Right lung (tissue), 10 donors: ENCODE measurements at places on chromosomes 12 and 14.

DNA sequence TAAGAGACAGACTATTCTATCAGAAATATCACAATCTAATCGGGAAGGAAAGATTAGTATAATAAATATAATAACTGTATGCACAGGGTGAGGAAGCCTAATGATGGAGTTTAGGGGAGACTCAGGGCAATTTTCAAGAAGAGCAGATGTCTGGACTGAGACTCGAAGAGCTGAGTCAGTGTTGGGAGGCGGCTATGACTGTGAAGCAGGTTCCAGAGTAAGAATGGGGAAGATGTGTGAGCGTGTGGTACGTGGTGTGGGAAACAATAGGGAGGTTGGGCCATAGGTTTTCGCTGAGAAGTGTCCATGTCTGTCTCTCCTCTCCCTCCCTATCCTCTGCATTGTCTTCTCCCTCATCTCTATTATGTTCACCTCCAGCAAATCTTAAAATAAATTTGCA lies 85.6 kb downstream of the LMO3 start:
- no peak for DNase-seq

- no peak for DNase-seq
Measured at GRCh38 chr14:24954037-24954699, 95.8 kb downstream of the STXBP6 start.

DNA sequence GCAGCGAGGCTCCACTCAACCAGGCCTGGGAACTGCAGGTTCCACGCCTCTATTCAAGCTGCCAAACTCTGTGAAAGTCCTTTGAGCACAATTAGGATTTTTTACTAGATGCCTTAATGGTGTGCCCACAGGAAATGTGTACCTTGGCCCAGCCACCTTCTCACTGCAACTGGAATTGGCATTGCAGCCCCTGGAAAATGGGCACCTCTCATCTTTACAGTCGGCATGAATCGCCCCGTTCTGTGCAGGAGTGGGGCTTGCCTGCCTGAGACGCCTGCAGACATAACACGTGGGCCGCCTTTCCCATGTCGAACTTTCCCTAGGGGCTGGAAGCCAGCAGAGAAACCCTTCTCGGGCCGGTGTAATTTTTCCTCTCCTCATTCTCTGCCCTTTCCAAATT lies 42.0 kb upstream of the ELK3 start:
- DNase-seq = no peak

DNA sequence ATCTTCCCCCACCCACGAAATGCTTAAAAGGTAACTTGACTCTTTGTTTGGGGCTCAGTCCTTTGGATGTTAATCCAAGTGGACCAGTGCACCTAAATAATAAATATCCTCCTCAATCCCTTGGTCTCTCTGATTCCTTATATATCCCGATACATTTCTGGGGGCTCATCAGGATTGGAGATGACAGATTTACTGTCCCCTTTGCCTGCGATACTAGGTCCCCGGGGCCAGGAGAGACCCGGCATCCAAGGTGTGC lies 26.3 kb downstream of the KLRK1 start:
- peak; percentile 38 for DNase-seq

GRCh38 chr12:119274636-119275065 lies 59.9 kb upstream of the CCDC60 start:
- no peak for DNase-seq

GRCh38 chr12:62279058-62279457 lies 18.9 kb downstream of the USP15 start:
- no peak for DNase-seq

DNA sequence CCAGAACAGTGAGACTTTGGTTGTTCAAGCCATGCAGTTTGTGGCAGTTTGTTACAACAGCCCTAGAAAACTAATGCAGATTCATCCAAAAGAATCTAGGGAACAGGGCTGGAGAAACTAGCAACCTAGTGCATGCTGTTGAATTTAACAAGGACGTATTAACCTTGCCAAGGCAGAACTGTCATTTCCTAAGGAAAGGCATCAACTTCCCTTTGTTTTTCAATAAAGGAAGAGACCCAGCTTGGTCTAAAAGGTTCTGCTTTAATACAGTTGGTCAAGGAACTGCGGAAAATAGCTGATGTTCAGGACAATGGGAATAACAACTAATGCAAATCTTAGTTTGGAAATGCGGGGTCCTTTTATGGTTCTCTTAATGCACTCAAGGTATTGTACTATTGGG lies 11.5 kb downstream of the AK7 start:
- no peak for DNase-seq

DNA sequence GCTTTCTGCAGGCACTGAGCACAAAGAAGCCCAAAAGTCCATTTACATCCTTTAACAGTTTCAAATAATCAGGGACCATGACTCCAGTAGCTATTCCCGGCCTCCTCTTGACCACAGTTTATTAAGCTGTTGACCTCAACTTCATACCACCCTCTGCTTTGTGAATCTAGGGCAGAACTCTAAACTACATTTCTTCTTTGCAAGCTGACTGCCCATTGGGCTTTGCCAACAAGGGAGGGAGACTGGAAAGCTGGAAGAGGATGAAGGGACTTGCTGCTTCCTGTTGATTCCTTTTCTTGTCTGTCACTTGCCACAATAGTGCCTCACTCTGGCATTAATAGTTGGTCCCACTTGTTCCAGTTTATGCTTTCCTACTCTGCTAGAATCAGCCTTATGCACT lies 2.7 kb downstream of the CGRRF1 start:
- DNase-seq = no peak

- no peak for DNase-seq
Measured at GRCh38 chr14:100584056-100585031, 2.9 kb downstream of the BEGAIN start.

DNA sequence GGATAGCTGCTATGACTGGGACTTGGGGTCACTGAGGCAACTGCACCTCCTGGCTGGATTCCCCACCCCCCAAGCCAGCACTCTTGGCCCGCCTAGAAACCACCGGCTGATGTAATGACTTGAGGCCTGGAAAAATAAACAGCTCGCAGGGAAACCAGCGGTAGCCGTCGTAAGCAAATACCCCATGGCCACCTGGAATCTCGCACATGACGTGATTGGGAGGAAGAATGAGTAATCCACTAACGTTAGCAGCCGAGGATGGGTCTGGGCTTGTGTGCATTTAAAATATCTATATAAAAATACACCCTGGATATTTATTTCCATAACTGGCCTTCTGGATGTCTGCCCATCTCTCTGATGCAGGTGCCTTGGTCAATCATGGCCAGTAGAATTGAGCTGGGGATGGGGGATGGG lies 120.1 kb downstream of the SMOC1 start:
- no peak for DNase-seq

GRCh38 chr12:84124211-84124610 lies 788.4 kb downstream of the SLC6A15 start:
- DNase-seq = no peak

DNA sequence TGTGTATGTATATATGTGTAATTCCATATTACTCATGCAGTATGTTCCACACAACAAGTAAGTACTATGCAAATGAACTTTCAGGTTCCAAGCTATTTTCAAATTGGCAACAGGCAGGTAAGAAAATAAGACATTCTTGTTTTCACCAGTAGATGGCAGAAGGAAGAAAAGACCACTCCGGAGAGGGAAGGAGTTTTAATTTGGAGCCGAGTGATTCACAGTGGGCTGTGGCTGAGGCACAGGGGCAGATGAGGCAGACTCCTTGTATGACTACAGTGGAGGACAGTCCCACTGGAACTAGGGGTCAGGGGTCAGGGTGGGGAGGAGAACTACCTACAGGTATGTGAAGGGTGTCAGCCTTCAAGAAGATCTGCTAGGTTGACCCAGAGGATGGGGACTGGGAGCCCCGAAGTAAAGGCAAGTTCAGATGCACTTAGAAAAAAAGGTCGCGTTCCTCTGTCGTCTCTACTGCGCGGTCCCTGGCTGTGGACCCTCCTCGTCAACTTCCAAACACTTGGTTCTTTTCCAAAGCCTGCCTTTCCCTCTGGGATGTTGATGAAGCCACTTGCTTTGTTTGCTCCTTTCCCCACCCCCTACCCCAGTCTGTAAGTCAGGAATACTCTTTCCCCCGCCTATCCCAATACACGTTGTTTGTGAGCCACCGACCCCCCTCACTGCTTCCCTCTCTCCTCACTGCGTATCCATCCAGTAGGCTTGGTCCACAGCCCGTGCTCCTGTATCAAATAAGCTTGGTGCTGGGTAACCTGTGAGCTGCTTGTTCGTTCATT lies 24.1 kb downstream of the DDX47 start:
- DNase-seq = no peak

DNA sequence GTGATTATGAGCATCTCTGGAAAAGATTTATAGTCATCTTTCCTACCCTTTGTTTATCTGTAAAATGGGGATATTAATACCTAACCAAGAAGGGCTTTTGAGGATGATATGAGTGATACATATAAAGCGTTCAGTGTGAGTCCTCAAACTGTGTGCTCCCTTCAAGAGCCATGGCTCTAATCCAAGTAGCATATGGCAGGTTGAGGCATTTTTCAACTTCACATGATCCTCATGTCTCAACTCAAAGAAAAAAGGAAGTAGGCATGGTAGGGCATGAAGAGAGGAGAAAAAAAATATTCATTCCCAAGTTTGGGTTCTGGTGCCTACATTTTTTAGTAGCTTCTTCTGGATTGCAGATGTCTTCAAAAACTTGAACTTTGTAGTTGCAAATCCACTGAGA lies 286.3 kb upstream of the ATP2B1 start:
- no peak for DNase-seq

GRCh38 chr12:56469007-56469930 lies 891 bp downstream of the SPRYD4 start:
- no peak for DNase-seq

DNA sequence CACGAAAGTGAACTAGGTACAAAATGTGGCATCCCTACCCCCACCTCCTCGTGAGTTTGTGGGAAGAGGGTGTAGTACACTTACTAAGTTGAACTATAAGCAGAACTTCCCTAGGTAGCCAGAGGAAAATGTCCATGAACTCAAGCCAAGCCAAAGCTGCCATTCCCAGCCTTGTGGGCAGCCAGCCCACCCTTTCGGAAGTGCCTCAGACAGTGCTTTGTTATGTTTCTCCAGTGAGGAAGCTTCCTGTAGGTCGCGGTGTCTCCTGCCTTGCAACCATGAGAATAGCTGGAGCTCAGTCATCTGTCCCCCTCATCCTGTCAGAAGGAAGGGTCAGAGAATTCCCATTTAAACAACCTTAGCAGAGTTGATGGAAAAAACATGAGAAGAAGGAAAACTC lies 266.9 kb downstream of the DUSP6 start:
- no peak for DNase-seq

DNA sequence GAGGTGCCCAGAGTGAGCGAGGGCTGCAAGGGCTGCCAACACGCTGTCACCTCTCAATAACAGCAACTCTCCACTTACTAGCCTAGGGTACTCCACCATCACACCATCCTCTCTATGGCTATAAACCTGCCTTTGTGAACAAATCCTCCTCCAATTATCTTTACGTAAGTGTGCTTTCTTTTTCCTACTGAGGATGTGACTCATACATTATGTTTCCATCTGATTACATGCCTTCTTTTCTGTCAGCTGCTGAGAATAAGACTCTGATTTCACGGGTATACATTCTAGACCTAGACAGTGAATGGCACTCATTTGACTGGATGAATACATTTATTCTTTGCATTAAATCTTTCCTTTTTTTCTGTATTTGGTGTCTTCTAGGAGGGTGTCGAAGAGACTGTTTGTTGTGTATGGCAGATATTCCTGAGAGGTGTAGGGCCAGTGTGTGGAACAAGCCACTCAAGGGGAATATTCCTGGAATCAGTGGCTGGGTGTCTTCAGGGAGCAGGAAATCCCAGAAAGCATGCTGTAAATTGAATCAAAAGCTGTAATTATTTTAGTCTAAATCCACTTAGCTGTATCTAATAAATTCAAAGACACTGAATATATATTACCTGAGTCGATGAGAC lies 327.3 kb upstream of the TMTC1 start:
- no peak for DNase-seq

DNA sequence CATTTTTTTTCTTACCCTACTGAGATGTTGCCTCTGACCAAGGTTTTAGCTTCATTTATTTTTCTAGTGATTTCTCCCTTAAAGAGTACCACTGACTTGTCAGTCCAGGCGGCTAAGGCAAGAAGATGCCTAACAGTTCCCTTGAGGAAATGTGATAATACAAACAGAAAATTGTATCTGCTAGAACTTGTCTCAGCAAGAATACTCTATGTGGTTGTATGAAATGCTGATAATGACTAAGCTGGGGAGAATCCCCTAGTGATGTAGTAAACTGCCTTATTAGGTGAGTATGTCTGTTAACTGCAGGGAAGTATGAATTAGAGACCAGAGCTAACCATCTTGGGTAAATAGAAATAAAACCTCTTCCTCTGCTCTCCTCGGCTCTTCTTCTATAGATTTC lies 6.7 kb downstream of the C12orf54 start:
- DNase-seq = no peak

GRCh38 chr12:19533567-19533966 lies 94.3 kb downstream of the AEBP2 start:
- DNase-seq = no peak

GRCh38 chr14:52031781-52032180 lies 37.1 kb downstream of the NID2 start:
- DNase-seq = no peak

GRCh38 chr12:47396902-47397663 lies 308.7 kb downstream of the RPAP3 start:
- no peak for DNase-seq

DNA sequence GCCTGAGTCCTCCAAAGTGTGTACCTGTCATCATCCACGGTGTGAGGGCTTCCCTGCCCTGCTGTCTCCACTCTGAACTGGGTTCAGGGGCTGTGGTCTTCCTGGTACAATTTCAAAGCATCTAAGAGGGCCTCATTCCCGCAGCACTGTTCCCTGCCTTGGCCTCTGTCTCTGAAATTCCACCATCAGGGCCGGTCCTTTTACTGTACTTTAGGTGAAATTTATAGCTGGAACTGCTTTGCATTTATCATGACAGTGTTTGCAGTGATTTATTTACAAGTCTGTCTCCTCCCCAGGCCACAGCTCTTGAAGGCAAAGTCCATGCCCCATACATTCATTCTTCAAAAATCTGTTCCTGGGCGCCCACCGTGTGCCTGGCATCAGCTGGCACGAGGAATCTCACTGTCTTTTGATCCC lies 36.9 kb upstream of the NCOR2 start:
- DNase-seq = no peak

GRCh38 chr14:100329233-100330006 lies 6.3 kb downstream of the SLC25A47 start:
- DNase-seq = no peak

- no peak for DNase-seq
Measured at GRCh38 chr14:89325959-89326358, 91.1 kb downstream of the FOXN3 start.

DNA sequence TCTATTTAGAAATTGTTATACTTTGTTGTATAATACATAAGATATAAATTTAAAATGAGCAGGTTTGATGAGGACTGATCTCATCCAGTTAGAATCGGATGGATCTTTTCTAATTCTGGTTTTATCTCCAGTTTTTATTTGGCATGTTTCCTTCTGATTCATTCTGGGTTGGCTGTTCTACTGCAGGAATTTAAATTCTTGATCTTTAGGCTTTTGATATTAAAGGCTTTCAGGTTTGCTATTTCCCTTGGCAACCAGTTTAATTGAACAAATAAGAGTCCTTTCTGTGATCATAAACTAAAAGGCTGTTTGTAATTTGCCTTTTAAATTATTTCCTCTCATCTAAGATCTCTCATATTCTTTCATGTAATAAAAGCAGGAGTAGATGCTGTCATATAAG lies 83.4 kb downstream of the PDE6H start:
- DNase-seq = no peak

- DNase-seq = no peak
Measured at GRCh38 chr14:94056579-94057308, 24.3 kb downstream of the DDX24 start.
